ENCODE measurements at places on chromosomes 11 and 22.

DNA sequence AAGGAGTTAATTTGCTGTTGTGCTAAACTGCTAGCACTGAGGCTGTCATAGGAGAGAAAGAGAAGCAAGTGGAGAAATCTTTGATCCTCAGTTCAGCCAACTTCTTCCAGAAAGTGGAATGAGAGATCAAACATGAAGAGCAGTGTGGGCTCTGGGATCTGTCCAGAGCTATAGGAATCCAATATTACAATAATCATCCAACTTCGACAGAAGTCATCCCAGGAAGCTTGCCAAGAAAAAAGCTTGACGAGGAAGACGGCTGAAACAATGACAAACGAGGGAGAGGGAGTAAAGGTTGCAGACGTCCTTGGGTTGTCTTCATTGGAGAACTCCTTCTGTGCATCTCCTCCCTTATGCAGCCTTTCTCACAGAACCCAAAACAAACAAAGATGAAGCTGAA lies 496.2 kb downstream of the INSC start:
- DNase-seq = no peak

- no peak for DNase-seq
Measured at GRCh38 chr11:57773026-57773598, 11.5 kb downstream of the CTNND1 start.

- no peak for DNase-seq
Measured at GRCh38 chr11:79081471-79082031, 359.3 kb downstream of the TENM4 start.

DNA sequence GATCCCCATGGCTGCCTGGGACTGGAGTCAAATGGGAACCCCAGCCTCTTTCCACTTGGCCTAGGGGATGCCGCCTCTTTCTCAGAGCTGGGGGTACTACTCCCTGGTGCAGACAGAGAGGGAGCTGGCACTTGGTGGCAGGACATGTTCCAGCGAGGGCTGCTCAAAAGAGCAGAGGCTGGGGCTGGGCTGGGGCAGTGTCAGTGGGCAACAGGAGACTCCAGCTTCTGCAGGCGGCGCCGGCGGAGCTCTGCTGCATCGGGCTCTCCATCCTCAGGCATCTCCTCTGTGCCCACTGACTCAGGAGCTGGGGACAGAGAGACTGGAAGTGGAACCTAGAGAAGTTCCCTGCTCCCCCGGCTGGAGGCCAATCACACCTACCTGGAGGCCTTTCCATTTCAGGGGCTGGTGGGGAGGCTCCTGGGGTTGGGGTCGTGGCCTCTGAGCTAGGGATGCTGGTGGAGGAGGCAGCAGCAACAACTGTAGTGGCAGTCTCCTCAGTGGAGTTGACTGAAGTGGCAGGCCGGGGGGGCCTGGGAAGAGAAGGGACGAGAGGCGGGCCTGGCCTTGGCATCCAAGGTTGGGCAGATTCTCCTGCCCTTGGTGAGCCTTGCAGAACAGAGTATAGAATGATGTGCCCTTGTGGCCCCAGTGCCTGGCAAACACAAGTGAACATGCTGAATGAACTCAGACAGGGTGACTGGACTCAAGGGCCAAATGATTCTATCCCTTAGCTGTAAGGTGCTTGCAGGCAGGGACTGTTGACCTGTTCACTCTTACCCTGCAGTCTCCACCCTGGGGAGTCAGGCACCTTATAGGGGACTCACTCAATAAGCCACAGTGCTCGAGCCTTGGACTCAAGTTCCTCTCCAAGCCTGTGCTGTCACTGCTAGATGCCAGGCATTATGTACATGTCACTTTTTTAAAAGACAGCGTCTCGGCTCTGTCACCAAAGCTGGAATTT lies 5.9 kb downstream of the SYVN1 start:
- no peak for DNase-seq

- peak; percentile 30 for DNase-seq
Measured at GRCh38 chr22:49381595-49382450, 445.9 kb downstream of the BRD1 start.

Measured in activated CD8-positive, alpha-beta memory T cell treated with anti-CD3 and anti-CD28 coated beads for 24 hours (primary cell).